ENCODE measurements at places on chromosomes 12 and 14.

- DNase-seq, result no peak
Observed at GRCh38 chr12:1798641-1799020, 21.7 kb upstream of the LRTM2 start.

- peak; percentile 71 for DNase-seq
Observed at GRCh38 chr12:96044017-96044942, 8.9 kb upstream of the LTA4H start.

GRCh38 chr12:93333054-93333453, 44.7 kb upstream of the NUDT4 start:
- DNase-seq, result no peak

DNA sequence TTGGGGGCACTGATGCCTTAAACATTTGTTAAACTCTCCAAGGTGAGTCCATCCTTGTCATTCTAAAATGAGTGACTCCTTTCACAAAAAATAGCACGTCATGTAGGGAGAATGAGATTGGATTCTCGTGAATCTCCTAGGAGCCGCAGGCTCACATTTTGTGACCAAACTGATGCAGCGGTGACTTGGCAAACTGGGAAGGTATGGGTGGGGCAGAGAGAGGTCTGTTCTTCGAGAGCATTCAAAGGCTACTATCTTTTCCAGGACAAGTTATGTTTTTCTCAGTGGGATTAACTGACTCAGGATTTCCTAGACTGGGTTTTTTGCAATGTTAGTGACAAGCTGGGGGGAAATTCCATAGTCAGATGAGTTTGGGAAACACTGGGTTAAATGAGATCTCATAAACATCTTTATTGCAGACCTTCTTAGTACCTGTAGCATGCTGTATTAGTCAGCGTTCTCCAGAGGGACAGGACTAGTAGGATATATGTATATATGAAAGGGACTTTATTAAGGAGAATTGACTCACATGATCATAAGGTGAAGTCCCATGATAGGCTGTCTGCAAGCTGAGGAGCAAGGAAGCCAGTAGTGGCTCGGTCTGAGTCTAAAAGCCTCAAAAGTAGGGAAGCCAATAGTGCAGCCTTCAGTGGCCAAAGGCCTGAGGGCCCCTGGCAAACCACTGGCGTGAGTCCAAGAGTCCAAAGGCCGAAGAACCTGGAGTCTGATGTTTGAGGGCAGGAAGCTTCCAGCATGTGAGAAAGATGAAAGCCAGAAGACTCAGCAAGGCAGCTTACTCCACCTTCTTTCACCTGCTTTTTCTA, 61.0 kb downstream of the FOXN4 start:
- no peak for DNase-seq

DNA sequence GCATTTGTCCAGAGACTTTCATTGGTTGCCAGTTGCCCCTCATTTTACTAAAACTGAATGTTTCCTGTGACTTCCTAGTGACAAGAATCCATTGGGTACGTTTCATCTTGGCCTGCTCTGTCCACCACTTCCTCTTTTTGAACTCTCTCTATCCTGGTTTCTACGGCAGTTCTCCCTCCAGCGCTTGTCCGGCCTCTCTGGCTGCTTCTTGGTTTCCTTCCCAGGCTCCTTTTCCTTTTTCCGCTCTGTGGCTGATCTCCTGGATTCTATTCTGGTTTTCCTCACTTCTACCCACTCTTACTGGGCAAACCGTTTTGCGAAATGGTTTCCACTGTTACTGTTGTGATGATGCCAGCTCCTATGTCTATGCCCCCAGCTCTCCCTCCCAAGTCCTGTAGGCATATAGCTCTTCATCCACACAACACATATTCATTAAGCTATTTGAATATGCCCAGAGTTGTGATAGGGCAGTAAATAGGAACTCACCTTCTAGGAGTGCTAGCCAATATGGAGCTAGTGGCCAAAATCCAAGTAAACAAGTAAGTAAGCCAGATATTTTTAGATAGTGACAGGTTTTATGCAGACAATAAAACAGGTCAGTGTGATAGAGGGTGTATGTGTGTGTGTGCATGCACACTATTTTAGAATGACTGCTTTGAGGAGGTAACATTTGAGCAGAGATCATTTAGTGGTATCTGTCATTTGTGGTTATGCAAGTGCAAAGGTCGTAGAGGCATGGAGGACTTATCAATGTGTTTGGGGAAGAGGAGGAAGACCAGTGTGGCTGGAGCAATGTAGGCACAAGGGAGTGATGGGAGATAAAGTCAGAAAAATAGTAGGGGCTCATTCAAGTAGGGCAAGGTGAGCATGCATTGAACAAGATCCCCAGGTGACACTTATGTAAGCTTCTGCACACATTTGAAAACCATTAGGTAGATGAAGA, 27.9 kb upstream of the CTDSP2 start:
- no peak for DNase-seq

GRCh38 chr14:36863271-36863670, 201.6 kb downstream of the PAX9 start:
- peak; percentile 3 for DNase-seq

GRCh38 chr14:21018286-21018685, 6.6 kb downstream of the NDRG2 start:
- DNase-seq, result no peak

DNA sequence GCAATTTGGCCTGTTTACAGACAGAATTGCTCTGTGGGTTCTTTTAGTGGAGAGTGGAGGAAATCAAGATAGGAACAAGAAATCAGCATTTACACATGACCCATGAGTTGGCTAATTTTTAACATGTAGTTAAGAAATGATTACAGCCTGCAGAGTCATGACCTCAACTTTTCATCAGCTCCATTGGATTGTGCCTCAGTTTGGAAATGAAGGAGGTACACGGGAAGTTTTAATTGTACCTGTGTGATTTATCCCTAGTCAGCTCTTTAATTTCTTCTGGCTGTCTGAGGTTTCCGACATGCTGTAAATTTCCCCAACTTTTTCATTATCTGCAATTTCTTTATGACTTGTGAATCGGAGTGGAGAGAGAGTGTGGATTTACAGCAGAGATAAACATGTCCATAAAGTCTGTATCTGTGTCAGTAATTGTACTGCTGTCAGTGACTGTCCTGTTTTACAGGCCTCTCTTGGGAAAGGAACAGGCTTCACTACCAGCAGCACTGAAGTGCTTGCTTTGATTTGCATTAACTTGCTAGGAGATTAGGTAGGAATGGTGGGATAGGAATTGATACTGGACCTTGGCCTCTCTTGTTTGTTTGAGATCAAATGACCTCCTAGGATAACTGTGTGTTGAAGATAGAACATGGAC, 49.2 kb downstream of the LIN52 start:
- DNase-seq, result no peak

GRCh38 chr12:107405436-107405835, 280.2 kb upstream of the PWP1 start:
- no peak for DNase-seq

DNA sequence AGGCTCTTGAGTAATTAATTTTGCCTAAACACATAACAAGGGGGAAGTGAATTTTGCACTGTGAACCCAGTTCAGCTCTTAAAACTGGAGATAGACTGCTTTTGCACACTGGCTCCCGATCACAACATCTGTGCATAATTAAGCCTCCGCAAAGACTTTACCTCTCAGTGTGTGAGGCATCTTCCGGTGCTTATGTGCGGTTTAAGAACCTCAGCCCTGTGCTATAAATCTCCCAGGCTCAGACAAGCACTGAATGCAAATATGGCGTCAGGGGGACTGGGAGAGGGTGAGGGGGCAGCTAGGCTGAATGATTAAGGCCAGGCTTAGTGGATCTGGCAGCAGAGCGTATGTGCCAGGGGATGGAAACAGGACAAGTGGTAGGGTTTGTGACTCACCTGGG, 103.3 kb downstream of the ADCK1 start:
- DNase-seq, result peak; percentile 35

- no peak for DNase-seq
Observed at GRCh38 chr14:95585953-95586620, 51.2 kb downstream of the GLRX5 start.

DNA sequence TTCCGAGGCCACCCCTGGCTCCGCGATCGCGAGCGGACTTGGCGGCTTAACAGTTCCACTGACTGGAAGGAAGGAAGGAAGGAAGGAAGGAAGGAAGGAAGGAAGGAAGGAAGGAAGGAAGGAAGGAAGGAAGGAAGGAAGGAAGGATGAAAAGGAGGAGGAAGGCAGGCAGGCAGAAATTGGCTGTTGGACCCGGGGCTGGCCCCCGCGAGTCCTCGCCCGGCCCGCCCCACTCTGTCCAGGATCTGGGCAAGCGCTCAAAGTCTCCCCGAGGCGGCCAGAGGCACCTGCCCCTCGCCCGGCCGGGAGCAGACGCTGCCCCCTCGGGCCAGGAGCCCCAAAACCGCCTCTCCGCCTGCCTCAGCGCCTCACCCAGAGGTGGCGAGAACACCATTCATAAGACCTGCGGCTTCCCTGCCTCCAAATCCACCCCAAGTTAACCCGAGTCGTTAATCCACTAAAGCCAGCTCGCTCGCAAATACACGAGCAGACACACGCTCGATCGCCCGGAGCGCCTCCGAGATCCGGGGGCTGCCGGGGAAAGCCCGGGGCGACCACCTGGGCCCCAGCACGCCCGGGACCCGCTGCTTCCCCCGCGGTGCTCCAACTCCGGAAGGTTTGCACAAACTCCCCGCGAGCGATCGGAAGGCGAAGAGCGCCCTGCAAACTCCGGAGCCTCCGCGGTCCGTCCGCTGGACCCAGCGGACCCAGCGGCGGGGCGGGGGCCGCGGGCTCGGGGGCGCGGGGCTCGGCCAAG, 844 bp downstream of the DPF3 start:
- peak; percentile 61 for DNase-seq

GRCh38 chr14:101542391-101542790, 18.9 kb upstream of the DIO3 start:
- no peak for DNase-seq

DNA sequence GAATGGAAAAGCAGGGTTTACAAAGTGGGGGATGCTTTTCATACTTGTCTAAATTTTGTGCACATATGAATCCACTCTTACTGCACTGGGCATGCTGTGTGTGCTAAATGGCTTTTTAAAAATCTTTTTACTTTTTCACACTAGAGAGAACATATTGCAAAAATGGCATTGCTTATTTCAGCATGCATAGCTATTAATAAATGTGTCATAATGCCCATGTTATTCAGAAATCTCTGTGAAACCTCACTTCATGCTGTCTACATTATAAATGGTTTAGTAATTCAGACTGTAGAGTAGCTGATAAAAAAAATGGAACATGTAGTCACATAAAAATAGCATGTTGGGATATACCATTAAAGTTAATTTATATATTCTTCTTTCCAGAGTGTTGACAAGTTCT, 593.8 kb downstream of the RPL10L start:
- DNase-seq, result no peak

DNA sequence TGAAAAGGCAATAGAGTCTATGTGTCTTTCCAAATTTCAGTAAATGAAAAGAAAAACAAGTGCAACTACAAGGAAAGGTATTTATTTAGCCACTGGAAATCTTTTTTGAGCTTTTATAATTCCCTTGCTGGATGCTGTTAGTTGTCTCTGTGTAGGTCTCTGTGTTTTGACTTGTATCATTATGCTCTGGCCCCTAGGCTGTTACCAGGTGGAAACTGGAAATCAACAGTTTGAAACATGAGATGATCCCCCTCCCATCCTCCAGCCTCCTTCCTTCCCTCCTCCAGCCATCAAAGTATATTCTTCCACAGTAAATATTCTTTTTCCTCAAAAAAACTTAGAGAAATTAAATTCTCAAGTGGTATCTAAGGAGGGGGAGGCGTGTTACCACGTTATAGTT, 934 bp upstream of the DCN start:
- no peak for DNase-seq

DNA sequence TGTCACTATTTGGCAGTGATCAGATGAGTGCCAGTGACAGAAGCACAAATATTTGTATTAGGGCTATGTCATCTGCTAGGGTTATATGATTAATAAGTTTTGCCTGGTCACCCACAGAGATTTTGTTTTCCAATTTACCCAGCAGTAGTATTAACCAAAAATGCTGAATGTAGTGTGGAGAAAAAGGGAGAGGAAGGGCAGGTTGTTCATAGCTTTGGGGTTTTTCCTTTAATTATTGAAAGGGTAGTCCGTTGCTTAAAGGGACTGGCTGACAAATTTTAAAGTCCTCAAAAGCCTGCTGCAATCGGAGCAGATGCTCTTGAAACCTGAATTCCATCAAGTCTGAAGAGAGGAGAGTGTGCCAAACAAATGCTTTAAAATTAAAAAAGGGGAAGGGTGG, 237.9 kb upstream of the CCDC196 start:
- DNase-seq, result no peak

DNA sequence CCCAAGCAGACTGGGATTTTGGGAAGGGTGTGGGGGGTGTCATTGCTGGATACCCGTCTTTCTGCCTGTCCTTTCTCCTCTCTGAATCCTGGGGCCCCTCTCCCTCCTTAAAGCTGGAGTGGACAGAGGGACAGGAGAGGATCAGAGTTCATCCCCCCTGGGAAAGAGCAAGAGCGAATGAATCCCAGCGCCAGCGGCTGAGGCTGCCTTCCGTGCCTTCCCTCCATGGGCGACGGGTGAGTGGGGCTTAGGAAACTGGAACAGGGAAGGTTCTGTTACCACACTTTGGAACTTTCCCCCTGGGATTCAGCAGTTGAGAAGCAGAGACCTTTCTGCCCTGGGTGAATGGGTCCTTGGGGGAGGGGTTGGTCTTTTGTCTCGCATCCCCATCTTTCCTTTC, 16.2 kb upstream of the RIN3 start:
- no peak for DNase-seq

DNA sequence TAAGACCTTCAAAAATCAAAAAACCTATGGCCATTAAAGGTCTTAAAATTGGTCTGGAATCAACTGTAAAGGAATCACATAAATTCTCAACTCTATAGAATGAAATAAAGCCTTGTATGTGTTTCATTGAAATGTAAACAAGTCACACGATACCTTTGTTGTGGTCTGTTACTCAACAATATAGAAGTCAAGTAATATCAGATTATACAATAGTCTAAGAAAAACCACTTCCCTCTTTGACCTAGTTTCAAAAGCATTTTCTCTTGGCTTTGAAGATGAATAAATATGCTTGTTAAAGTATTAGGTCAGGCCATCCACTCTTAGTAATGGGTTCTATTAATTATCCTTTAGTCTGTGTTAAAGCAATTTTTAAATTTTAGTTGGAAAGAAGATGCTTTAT, 79.8 kb upstream of the DIO2 start:
- DNase-seq, result no peak

DNA sequence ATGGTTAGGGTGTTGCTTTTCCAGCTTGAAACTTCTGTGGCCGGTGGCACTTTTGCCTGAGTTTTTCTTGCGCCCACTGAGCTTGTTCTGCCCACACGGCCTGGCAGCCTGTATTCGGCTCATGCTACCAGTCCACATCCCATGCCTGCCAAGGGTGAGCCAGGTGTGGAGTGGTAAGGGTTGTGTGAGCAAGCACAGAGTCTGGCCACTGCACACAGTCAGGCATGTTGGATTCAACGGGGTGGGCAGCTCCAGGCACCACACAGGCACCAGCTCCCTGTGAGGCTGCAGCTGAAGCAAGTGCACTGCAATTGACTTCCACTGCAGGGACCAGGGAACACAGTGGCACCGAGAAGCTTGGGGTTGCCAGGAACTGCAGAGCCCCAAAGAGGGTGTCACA, 18.8 kb upstream of the NTS start:
- DNase-seq, result no peak

DNA sequence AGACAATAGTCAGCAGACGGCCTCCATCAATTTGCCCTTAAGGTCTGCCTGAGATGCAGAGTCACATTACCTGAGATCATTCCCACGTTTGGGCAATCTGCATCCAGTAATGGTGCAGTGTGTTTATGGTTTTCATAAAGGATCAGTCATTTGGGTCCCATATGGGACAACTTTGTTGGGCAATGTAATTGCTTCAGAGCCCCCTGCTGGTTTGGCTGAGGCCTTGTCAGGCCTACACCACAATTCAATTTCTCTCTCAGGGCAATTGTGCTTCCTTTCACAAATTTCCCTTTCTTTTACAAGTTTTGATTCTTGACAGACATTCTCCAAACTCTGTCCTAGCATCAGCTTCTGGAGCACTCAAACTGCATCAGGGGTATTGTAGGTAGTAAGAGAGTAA, 191.2 kb upstream of the SSTR1 start:
- peak; percentile 36 for DNase-seq

All from ELR (cell line).